Activated T-helper 1 cell treated with anti-CD3 and anti-CD28 coated beads, Interleukin-12 subunit alpha, Interleukin-12 subunit beta, Interleukin-2, Interleukin-4 antibody, amounts not matched to agents 30 ng/mL and 10 ng/mL and 1 ng/mL, durations not matched to agents 14 hours and 24 hours and 36 hours (primary cell): ENCODE measurements at places on chromosomes 16 and 17.

DNA sequence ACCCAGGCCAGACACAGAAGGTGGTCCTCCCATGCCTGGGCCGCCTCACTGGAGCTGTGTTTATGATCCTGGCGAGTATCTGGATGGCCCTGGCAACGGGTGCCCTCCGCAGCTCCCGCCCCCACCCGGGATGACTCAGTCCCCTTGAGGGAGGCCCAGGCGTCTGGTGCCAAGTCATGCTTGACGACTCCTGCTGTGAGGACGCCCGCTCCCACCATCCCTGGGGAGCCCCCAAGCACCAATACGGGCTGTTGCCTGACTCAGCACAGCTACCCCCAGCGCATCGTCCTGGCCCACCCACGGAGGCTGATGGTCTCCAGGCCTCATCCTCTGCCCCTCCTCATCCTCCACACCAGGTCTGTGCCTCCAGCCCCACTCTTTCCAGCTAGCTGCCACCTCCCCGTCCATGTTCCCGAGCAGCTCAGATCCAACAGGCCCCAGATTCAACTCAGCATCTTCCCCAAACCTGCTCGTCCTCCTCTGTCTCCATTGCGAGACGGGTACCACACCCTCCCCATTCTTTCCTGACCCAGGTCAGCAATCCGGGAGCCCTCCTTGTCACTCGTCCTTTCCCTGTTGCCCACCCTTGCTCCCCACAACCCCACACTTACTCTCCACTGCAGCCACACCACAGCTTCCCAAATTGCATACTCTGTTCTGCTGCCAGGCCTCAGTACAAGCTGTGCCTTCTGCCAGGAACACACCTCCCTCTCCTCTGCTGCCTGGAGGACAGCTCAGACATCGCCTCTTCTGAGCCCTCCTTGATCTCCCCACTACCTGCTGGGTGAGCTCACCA lies 2.6 kb downstream of the CAMKK1 start:
- no peak for DNase-seq

DNA sequence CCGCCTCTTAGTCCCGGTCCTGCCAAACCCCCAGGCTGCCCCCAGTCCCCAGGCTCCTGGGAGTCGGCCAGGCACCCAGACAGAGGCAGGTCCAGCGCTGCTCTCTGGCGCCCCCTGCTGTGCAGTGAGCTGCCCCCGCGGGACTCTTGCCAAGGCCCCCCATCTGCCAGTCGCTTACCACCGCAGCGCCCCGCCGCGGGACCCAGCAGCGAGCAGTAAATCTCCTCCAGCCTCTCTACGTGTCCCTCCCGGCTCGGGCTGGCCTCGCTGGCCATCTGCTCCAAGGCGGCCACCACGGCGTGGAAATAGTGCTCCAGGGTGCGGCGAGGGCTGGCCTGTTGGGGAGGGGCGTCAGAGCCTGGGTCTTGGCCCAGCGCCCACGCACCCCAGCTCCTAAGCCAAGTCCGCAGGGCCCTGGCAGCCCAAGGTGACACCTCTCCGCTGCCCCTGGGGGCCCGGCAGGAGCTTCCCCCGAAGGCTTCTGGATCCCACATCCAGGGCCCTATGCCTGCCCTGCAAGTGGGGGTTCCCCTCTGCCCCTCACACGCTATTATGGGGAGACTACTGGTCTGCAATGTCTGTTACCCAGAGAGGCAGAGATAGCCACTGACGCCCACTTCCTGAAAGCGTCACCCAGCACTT lies 33.7 kb upstream of the MFSD6L start:
- DNase-seq = peak; percentile 11

GRCh38 chr16:63373744-63374143 lies 1337.5 kb upstream of the CDH8 start:
- DNase-seq = no peak

GRCh38 chr17:75105126-75106080 lies 4.4 kb upstream of the ARMC7 start:
- DNase-seq = no peak

GRCh38 chr16:79659344-79659743 lies 58.8 kb upstream of the MAF start:
- DNase-seq = no peak
